Left forelimb (tissue), 1 donor: ENCODE measurements at places on chromosomes 1 and 21.

- DNase-seq = no peak
Observed at GRCh38 chr1:183942933-183943693, 94.4 kb downstream of the COLGALT2 start.

GRCh38 chr1:109631513-109632505, 12.2 kb downstream of the AMPD2 start:
- DNase-seq = peak; percentile 58

DNA sequence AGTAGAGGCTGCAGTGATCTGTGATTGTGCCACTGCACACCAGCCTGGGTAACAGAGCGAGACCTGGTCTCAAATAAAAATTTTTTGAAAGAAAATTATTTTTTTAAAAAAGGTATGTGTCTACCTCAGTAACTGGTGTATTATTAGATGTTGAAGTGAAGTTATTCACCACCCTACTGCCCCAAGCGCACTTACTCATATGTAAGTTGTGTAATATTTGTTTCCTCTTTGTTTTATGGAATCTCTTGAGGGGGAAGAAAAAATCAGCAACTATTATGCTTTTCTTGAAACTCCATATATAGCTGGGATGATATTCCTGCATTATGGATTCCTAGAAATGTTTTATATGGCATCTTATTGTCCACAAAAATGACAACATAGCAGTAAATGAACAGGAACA, 21.3 kb downstream of the RBM15 start:
- DNase-seq = no peak

DNA sequence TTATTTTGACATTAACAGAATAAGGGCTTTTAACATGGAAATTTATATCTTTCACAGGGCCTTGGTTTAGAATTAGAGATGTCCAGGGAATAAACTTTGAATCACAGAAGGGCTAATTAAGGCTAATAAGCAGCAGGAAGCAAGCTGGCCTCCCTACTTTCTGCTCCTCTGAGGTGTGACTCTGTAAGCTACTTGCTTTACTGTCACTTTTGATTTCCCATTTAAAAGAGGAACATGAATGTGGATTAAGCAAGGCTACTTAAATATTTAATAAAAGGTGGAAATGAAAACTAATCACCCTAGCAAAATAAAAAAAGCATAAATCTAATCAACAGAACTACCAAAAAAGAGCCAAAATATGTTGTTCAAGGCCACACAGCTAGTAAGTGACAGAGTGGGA, 28.9 kb upstream of the CD5L start:
- no peak for DNase-seq

DNA sequence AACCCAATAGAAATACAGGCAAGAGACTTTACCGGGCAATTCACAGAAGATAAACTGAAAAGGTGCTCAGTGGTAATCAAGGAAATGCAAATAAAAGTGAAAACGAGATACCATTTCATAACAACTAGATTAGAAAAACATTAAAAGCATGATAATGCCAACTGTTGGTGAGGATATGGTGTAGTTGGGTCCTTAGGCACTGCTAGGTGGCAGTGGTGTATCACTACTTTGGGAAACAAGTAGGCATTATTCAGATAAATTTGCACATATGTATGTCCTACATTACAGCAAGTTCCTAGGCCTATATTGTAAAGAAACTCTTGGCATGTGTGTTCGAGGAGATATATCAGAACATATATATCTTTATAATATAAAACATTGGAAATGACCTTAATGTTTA, 31.0 kb downstream of the AZIN2 start:
- no peak for DNase-seq

DNA sequence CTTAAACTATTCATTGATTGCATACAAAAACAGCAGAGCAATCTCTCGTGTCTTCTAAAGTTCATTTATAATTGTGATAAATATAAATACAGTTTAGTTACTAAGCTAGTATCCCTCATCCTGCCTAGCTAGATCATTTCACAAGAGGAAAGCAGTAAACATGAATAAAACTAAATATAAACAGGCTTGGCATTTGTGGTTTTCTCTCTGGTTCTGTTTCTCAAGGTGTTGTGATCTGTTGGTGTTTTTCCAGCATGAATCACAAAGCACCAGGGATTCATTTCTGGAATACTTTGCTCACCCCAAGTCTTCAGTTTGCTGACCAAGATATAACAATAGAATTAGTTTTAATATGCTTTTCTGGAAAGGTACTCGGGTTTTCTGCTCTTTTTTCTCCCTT, 32.7 kb upstream of the GLIS1 start:
- no peak for DNase-seq

- DNase-seq = no peak
Observed at GRCh38 chr21:32653326-32653901, 41.2 kb upstream of the CFAP298 start.

DNA sequence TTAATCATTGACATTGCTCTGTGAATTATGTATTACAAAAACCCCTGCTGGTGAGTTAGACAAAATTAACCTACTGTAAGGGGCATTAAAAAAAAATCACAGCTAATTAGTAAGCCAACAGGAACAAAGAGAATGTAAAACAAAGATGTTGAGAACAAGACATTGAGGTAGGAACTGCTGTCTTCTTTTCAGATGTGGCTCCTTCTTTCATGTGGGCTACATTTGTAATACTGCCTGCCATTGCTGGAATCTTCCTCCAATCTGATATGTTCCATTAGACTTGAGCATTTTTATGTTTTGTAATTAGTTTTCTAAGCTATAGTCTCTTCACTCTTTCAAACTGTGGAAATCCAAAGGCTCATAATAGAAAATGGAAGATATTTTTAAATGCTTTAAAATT, 353.0 kb downstream of the ADGRL2 start:
- no peak for DNase-seq
